Left renal pelvis (tissue), 4 donors: ENCODE measurements at places on chromosomes 2 and 18. TPM values are rescaled to one million over a fixed set of nuclear protein-coding genes. Genes with fewer than 3 reads are reported as not detected.

DNA sequence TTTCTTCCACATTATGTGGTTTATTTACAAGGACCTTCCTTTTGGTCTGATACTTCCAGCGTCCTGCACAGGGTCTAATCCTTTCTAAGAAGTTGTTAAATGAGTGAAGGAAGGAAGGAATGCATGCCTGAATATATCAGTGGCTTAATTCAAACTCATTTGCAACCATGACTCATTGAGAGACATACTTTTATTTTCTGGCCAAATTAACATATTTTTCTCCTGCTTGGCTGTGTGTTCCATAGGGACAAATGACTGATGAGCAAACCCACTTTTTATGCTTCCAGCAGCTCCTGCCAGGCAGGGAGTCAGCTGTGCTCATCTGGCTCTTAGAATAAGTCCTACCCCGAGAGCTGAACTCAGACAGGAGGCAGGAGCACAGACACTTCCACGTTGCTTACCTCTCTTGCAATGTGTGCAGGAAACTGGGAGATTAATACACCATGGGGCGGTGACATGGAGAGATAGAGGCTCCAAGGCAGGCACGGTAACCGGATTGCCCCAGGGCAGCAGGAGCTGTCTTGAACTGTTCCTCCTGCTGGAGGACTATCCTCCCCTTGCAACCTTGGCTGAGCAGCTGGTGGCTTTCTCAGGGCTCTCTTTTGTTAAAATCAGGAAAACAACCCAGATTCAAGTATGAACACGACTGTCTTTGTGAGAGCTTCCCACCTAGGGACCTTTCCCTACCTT is 667.5 kb upstream of the HS6ST1 start:
- DNase-seq: no peak

The TMEM150A gene
- 39.7 TPM for polyA plus RNA-seq

The NPAS2 gene
- 15.3 TPM for polyA plus RNA-seq

DNA sequence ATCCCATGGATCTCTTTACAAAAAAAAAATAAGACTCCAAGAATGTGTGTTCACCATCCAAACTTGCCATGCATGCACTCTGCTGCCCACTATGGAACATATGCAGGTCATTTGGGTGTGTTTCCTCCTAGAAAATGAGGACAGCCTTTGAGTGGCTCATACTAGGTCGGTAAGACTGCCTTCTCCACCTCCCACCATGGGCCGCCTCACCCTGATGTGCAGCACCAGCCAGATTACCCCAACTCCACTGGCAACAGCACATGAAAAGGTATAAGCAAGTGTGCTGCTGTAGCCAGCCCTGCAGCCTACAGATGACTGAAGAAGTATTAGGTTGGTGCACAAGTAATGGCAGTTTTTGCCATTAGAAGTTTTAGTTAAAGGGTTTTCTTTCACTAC is 214.2 kb downstream of the ATAD2B start:
- no peak for DNase-seq

DNA sequence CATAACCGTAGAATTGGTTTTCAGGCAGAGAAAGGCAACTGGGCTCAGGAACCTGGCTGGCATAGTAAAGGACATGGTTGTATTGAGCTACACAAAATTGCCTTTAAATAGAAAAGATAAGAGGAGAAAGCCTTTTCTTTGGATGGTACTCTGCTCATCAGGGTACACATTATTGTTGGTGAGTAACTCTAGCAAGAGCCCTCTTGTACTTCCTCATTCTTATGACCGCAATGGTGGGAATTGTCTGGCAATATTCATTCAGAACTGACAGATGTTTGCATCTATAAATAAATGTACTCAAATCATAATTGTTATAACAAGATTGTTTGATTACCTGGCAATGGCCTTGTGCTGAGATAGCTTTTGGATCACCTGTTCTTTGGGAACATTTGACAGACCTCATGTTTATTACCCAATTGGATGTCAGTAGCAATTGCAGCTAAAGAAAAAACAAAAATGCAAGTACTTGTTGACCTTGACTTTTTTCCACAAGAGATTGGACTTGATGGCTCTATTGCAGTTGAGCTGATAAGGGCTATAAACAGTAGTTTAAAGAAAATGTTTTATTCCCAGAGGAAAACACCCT is 43.9 kb downstream of the MEIS1 start:
- no peak for DNase-seq
